Stimulated activated CD4-positive, alpha-beta T cell treated with anti-CD3 and anti-CD28 coated beads, Interleukin-1b, Interleukin-23, amount 100 ng/mL, for 1 hour (primary cell): ENCODE measurements at places on chromosomes 2 and 18.
A peak's percentile ranks its signal among the peaks of the same experiment; 100 is the strongest.

DNA sequence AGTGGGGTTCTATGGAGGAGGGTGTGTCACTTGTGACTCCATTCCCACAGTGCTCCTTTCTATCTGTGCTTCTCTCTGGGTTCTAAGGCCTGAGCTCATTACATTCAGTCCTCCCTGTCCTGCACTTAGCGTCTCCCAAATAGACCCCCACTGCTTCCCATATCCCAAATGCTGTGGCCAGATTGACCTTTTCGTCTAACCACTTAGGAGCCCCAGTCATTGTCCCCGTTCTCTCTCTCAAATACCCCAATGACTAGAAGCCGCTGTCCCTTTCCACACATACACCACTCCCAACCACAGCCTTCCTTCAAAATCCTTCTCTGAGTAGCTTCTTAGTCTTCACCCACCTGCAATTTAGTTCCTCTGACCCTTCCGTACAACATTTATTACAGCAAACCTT is 146.5 kb downstream of the TRIM43 start:
- DNase-seq = no peak

- DNase-seq = no peak
Measured at GRCh38 chr2:215951558-215951957, 61.8 kb downstream of the MREG start.

DNA sequence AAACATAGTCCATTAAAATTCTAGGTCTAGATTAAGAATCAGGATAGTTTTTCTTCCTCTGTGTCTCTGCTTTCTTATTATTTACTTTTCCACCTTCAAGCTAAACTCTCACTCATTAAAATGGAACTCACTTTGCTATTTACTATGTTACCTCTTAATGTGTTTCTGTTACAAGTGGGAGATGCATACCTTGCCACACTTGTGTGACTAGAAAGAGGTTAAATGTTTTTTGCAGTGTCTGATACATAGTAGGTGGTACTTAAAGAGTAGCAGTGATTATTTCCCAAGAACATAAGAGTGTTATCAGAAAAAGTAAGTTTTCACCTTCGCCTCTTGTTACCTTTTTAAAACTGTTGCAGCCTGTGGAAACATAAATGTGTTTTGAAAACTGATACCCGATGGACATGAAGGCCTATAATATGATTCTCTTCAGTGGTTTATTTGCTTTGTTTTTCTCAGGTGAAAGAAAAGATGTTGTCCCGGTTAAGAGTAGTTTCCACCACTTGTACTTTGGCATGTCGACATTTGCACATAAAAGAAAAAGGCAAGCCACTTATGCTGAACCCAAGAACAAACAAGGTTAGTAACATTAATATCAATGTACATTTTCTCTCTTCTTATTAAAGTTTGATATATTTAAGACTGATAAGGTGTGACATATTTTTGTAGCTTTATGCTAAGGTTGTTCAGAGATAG is 16.6 kb downstream of the ME2 start:
- DNase-seq = no peak

GRCh38 chr18:8462651-8463185 is 146.5 kb upstream of the RAB12 start:
- no peak for DNase-seq

GRCh38 chr2:46852598-46852997 is 63.0 kb downstream of the MCFD2 start:
- DNase-seq = no peak

- no peak for DNase-seq
Measured at GRCh38 chr2:227325839-227326195, 766 bp downstream of the MFF start.

DNA sequence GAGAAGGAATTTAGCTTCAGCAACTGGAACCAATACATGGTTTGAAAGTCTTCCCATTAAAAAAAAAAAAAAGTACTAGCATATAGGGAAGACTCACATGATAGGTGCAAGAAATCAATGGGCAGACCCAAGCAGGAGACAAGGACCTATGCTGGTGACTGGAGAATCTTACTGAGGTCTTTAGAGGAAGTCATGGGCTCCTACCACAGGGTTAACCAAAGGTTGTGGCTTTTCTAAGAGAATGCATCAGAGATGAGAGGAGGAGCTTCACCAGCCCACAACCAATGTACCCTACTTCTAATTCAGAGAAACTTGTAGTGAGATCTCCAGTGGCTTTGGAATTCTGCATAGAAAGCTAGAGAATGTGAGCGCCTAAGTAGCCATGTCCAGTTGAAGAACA is 207.4 kb downstream of the NCKAP5 start:
- DNase-seq = no peak

GRCh38 chr2:182181381-182181780 is 195.7 kb downstream of the PPP1R1C start:
- no peak for DNase-seq

- DNase-seq = no peak
Measured at GRCh38 chr18:48771641-48772375, 179.0 kb downstream of the SMAD7 start.

DNA sequence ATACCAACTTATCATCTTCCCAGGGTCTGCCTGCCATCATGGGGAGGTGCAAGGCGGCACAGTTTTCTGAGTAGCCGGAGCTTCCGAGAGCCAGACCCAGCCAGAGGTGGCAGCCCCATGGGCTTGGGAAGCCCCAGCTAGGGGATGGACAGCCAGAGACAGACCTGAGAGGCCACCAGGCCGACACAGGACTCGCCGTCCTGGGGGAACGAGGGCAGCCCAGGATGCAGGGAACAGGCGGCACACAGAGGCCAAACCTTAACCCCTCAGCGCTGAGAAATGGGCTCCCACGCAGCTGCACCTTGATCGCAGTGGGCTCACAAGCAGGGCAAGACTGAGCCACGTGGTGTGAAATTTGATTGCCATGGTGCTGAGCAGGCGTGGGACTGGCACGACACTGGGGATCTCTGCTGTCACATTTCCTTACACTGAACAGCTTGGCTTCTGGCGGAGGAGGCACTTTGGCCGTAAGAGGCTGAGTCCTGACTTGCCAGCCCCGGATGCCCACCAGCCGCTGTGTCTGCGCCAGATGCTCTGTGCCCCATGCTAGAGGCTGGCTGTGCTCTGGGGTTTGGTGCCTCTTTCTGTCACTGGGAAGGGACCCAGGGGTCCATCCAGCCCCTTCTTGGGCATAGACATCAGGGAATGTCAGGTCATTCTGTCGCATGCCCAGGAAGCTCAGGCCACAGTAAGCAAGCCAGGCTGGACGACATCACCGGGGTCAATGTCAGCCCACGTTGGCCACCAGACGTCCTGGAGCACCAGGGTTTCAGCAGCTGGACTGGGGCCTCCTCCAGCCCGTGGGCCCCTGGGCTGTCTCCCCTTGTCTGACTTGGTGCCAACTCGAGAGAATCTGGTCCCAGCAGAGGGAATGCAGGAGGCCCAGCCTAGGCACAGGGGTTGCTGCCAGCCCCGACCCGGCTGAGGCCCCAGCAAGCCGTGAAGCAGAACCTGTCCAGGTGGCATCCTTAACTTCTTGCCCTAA is 312.1 kb upstream of the MYT1L start:
- DNase-seq = no peak

- no peak for DNase-seq
Measured at GRCh38 chr2:110735366-110735765, 3.0 kb downstream of the ACOXL start.

GRCh38 chr2:148021059-148021861 is at the start of gene MBD5:
Gene MBD5, plus strand, starts transcription at chr2:148021091.
- peak; percentile 2 for DNase-seq

- no peak for DNase-seq
Measured at GRCh38 chr2:80070587-80070986, 234.0 kb downstream of the LRRTM1 start.

DNA sequence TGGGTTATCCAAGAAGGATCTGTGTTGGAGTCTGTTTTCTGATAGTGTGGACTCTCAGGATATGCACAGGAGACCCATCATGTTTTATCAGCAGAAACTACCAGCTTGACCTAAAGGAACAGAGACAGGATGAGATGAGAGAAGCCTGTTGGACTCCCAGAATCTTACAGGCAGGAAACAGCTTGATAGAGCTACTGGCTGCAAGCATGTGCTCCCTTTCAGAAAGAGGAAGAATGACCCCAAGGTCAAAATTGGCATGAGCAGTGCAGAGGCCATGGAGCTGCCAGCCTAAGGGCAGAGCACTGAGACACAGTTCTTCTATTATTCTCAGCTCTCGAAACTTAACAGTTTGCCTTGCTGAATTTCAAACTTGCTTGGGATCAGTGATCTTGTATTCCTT is 135.2 kb upstream of the NFATC1 start:
- DNase-seq = no peak

DNA sequence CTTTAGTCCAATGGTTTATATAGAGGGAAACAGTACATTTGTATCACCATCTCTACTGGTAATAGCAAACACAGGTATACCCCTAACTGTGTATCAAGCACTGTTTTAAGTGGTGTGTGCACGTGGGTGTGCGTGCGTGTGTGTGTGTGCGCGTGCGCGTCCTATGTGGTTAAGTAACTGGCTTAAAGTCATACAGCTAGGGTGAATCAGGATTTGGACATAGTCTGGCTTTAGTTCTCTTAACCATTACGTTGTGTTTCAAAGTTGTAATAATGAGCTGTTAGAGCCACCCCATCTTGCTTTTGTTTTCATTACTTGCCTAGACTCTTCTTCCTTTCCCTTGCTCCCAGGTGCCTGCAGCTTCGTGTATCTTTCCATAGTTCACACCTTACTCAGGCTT is 2.1 kb downstream of the HADHB start:
- DNase-seq = no peak

- no peak for DNase-seq
Measured at GRCh38 chr2:121483021-121483420, 47.7 kb upstream of the RNU4ATAC start.

GRCh38 chr2:96685577-96686459 is 43.3 kb downstream of the FER1L5 start:
- DNase-seq = no peak

DNA sequence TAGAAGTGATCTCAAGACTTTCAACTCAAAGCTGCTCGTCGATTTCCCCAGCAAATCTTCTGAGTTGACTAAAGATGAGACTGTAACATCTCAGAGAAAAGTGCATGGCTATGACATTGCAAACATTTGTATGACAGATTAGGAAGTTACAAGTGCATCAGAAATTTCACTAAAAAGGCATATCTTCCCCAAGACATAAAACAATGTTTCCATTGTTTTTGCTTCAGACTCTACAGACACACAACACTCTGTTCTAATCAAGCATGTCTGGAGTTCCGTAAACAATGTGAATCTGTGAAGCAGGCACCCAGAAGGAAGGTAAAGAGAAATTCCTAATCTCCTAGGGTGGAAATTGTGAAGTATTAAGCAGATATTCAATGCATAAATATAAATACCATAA is 144.6 kb upstream of the LYPD1 start:
- no peak for DNase-seq

DNA sequence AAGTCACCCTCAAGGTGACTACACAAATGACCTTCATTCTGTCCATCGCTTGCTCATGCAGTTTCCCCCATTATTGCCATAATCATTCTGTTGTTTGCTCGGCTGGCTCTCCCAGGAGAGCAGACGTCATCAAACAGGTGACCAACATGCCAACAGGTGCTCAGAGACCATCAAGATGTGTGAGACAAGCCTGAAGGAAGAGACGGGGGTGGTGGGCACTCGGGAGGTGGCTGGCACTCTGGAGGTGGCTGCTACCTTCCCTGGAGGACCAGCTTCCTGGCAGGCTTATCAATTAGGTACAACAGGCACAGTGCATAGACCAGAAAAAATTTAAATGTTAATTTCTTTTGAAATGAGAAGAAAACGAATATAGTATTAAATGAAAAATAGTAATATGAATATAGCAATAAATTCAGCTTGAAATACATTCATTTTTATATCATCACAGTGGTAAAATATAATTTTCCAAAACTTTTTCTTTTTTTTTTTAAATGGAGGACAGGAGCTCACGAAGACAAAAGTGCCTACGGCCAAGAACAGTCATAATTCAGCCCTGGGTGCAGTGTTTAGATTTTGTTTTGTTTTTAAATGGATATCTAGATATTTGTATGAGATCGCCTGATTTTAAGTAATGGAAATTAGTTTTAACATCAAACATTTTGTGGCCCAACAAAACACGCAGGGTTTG is 16.9 kb upstream of the HAAO start:
- no peak for DNase-seq

DNA sequence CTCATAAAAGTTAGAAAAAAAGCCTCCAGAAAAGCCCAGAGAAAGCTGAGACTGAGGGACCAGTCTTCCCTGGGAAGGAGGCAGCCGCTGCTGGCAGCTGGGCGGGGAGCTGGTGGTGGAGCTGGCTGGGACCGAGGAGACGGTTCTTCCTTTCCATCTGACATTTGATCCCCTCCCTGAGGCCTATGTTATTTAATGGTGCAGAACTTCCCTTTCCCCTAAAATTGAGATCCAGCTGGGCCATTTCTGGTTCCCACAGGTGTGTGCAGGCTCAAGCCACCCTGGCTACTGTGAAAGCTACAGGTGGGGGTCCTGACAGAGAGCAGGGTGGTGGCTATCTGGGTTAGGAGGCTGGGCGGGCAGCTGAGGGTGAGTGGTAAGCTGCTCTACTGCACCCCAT is 81.5 kb upstream of the FZD7 start:
- no peak for DNase-seq

- DNase-seq = no peak
Measured at GRCh38 chr2:53784436-53784835, 2.3 kb downstream of the ASB3 start.

GRCh38 chr2:219538504-219538951 is 5.1 kb downstream of the CHPF start:
- no peak for DNase-seq

- DNase-seq = no peak
Measured at GRCh38 chr18:45255197-45255890, 359.9 kb upstream of the SLC14A2 start.

DNA sequence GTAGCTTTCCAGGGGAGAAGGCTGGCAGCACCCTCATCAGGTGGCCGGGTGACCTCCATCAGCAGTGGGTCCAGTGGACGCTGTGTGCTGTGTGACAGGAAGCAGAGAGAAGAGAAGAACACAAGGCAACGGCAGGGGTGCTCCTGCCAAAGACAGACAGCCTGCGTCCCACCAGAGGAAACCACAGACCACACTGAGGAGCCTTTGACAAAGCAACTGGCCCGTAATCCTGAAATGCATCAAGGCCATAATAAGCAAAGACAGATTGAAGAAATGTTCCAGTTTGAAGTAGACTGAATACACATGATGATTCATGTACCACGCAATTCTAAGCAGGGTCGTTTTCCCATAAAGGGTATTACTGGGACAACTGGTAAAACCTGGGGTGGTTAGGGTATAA is 172.4 kb downstream of the FBXO15 start:
- no peak for DNase-seq

DNA sequence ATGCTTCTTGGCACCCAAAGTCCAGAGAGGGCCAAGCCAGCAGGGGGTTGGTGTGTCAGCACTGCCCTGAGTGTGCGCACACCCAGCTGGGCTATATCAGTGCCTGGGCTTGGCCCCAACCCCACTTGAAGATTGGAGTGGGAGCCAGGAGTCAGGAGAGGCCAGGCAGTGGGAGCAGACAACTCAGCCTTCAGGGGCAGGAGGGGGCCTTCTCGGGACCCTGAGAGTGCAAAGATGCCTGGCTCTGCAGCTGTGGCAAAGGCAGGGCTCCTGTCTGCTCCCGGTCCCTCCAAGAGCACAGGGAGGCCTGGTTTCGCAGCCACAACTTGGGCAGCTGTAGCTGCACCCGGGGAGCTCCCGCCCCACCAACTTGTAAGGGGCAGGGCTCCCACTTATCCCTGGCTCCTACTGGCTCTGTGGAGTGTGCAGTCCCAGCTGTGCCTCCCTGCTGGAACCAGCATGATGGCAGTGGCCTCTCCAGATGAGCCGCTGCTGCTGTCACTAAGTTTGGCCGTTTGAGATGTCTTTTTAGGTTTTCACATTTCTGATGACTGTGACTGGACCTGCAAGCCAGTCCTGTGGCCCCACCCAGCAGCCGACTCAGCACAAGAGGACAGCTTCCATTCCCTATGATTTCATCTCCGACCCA is 148.8 kb upstream of the HS6ST1 start:
- no peak for DNase-seq

GRCh38 chr2:29314816-29315571 is 199.8 kb downstream of the CLIP4 start:
- peak; percentile 16 for DNase-seq
